ENCODE measurements at places on chromosomes 1 and 21.

- DNase-seq = no peak
Measured at GRCh38 chr1:204917802-204918201, 47.1 kb downstream of the NFASC start.

DNA sequence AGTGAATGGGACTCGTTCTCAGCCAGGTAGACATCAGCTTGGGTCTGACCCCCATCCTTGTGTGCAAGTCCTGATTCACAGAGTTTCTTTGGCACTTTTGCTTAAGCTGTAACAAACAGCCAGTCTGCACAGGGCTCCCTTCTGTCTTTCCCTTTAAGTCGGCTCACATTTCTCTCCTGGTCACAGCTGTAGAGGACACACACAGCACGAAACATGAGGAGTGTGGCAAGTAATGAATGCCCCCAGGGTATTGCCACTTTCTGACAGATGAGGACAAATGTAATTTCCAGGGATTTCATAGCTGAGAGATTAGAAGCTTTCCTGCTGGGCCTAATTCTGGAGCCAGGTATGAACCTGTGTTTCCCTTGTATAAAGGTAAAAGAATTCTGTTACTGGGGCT, 423.5 kb downstream of the KIF26B start:
- DNase-seq = peak; percentile 29

DNA sequence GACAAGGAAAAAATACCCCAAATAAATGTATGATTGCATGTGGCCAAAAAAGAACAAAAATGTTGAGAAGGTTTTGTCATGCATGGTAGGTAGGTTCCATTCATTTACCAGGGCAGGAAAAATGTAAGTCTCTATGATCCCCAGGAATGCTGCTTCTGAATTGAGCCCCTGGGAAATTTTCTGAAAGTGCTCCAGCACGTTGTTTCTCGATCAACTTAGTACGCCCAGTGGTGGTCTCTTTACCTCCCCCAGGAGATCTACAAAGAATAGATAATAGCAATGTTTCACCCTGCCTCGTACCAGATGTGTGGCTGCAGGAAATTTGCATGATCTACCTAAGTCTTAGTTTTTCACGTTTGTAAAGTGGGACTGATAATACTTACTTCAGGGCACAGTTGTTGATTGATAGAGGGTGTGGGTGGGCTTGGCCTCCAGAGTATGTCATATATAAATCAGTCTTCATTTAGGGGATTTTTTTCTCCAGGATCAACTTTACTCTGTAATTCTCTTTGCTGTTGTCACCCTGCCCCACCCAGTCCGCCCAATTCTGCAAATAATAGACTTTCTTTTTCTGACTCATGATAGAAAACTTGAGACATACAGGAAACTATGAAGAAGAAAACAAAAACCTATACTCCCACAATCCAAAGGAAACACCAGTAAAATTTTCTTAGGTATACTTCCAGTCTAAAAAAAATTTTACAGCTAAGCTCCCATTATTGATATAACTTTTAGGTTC, 462.0 kb upstream of the RUNX1 start:
- no peak for DNase-seq

GRCh38 chr1:104856091-104856490, 1106.4 kb downstream of the AMY1C start:
- DNase-seq = no peak

DNA sequence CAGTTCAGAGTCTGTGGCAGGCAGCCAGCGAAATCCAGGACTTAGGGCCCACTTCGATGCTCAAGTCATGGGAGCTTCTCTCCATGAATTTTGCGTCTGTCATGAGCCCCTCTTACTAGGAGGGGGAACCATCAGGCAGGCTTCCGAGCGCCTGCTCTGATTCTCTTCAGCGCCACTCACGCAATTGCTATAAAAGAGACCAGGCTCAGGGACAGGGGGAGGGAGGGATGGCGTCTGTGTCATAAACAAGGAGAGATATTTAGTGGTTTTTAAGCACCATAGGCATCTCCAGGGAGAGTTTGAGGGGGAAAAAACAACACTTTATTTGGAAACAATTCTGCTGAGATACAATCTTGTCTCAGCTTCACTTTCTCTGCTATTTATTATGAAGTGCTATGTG, 60.6 kb downstream of the NAV1 start:
- DNase-seq = no peak

DNA sequence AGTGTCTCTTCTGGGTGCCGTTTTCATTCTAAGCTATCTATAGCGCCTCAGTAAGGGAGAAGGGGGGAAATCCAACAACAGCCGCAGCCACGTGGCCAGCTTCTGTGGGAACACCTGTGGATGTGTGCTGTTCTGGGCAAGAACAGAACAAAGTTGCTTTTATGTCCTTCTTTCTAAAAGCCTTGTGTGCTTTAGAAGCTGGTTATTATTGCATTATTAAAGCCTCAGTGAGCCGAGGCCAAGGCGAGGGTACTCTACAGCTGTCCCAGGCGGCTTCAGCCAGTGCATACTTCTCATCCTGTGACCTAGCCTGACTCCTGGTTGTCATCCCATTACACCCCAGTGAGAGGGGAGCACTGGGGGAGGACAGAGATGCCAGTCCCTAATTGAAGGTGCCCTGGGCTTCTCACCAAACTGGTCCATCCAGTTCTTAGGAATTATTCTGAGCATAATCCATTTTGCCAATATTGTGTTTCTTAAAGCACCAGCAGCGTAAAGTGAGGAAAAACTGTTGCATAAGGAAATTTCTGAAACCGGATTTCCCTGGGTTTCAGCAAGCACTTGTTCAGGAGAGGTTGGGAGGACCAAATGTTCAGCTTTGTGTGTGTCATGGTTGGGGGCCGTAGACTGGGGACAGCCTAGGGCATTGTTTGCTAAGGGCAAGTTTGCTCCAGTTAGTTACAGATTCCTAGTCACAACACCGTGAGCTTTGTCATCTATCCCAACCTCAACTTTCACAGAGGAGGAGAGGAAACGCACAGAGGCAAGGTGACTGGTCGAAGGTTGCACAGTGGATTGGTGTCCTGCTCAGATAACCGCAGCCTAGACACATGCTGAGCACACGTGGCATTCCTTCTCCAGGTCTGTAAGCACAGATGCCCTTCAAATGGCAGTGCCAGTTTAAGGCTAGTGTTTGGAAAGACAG, 61.0 kb upstream of the ATP1A1 start:
- DNase-seq = no peak

GRCh38 chr1:62573675-62574074, 23.6 kb upstream of the ANGPTL3 start:
- DNase-seq = no peak

DNA sequence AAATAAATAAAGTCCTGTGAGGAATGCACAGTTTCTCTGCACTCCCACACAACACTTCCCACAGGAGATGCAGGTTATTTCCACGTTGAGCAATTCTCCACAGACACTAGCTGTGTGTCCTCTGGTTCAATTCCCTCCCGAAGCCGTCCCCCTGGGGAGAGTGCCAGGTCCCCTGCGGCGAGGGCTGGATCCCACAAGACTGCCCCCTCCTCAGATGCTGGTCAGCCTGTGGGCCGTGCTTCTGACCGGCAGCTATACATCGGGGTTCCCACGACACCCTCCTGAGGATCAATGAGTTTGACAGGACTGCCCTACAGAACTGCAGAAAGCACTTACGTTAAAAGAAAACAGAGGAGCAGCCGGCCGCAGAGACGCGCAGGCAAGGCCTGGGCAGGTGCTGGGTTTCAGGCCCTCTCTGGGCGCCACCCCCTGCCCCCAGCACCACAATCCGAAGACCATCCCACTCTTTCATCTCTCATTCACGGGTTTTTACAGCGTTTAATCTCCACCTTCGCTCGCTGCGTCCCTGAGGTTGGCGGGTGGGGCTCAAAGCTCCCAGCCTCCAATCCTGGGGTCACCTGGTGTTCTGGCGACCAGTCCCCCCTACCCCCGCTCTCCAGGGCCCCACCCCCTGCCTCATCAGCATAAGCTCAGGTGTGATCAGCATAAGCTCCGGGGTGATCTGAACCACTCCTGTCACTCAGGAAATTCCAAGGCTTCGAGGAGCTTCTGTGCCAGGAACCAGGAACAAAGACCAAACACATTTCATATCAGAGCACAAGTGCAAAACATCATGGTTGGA, 9.3 kb downstream of the SLC35E2B start:
- no peak for DNase-seq

DNA sequence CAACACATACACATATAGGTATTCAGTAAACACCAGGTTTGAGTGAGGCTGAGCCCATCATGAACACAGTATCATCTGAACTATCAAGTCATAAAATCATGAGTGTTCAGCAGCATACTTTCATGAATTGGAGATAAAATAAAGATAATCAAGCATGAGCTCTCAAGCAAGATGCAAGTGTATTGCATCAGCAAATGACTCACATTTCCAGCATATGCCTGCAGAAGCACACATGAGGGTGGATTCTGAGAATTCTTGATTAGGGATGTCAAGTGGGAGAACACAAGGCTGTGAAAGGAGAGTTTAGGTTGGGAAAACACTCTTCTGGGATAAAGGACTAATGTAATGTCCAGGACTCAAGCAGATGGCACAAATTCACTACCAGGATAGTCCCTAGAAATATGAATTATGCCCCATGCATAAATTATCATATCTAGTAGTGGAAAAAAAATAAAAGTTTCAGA, 299.2 kb downstream of the SRGAP2C start:
- DNase-seq = no peak
